ENCODE measurements at places on chromosomes 5 and 9.

GRCh38 chr5:177027665-177028064 lies 5.2 kb downstream of the ZNF346 start:
- DNase-seq, result no peak

DNA sequence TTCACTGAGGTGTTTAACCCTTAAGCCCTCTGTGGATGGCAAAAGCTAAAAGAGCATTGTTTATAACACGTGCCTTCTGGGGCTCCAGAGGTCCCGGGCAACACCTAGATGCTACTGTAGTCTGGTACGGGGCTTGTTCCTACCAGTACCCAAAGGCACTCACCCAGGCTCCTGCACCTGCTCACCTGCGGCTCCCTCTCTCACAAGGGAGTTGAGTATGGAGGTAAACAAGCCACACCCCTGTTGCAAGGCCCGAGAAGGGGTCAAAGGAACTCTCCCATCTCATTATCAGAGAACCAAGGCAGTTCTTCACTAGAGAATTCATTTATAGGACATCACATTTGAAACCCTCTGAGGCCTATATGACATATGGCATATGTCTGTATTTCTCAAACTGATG lies 53.4 kb upstream of the IL6ST start:
- DNase-seq, result no peak

GRCh38 chr9:114180696-114181606 lies 25.6 kb downstream of the COL27A1 start:
- DNase-seq, result no peak

DNA sequence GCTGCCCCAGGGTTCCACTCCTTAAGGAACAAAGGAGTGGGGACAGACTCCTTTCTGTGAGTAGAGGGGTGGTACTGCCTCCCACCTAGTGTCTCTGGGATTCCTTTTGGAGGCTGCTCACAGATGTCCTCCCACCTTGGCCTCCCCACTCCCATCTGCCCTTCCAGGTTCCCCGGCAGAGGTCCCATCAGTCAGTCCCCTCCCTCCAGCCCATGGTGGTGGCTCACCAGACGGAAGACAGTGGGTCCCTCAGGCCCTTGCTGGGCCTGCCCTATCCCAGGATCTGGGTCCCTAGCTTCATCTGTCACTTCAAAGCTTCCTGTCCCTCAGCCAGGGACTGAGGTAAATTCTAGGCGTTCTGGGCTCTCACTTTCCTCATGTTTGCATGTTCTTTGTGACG lies 35.6 kb upstream of the NEK6 start:
- no peak for DNase-seq

- no peak for DNase-seq
These were observed at the start of gene LCN10 for GRCh38 chr9:136742591-136743391. Gene LCN10, minus strand, starts transcription at chr9:136742940. Its CDS starts 37 bp downstream, at chr9:136742903.

- no peak for DNase-seq
These were observed 5.8 kb downstream of the UNC5A start for GRCh38 chr5:176816043-176816745.

GRCh38 chr5:150625831-150626746 lies 14.4 kb upstream of the SYNPO start:
- DNase-seq, result no peak

GRCh38 chr5:172283020-172283861 lies at the start of gene UBTD2:
Gene UBTD2, minus strand, starts transcription at chr5:172283764. Its CDS starts 99 bp downstream, at chr5:172283665.
- peak; percentile 53 for DNase-seq

- no peak for DNase-seq
These were observed 37.2 kb downstream of the RXRA start for GRCh38 chr9:134363450-134363849.

DNA sequence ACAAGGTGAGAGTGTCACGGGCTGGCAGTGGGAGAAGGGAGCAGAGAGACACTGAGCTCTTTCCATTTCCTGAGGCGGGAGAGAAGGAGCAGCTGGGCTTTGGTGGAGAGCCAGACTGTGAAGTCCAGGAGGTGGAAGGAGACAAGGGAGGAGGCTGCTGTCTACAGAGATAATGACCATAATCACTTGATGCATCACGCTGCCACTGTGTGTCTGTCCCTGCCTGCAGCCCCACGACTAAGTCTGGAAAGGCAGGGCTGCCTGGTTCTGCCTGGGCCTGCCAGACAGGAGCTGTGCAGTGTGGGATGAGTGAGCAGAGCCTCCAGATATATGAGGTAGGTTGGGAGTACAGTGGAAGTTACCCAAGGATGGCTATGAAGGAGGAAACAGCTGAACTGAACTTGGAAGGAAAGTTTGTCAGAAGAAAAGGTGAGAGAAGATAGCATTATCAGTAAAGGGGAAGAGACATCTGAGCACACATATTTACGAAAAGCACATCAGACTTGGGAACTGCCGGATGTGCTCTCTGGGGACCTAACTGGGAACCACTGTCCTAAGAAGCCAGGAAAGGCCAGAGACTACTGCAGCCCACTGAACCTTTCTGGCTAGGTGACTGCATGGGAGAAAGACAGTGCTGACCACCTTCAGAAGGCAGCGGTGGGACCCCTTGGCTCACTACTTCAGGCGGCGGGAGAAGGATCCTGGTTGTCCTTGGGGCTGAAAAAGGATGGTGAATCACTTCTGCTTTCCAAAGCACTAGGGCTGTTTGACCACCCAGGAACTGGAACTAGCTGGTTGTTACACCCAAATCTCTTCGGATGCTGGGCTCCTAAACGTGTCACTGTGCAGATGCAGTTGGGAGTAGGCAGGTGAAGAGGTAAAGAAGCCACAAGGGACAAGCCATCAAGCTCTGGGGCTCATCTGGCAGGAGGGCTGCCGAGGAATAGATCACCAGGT lies 12.8 kb upstream of the DDX41 start:
- no peak for DNase-seq

GRCh38 chr5:113122053-113122452 lies 145.5 kb downstream of the DCP2 start:
- no peak for DNase-seq

GRCh38 chr9:114678795-114679194 lies 3.2 kb downstream of the TEX48 start:
- no peak for DNase-seq

DNA sequence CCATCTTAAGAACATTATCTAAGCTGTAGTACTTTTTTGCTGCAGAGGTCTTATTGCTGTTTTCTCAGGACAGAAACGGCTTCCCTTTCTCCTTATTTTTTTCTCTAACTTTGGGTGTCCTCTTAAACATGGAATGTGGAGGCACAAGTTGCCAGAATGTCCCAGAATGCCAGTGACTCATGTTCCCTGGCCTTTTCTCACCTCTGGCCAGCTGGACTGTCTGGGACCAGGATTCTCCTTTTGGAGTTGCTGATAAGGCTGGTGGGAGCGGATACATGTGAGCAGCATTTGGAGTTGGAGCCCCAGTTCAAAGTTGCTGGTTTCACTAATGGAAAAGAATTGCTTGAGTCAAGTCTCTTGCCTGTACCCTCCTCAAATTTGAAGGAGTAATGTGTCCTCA lies 112.8 kb downstream of the ARHGAP26 start:
- DNase-seq, result no peak

- no peak for DNase-seq
These were observed 396.2 kb downstream of the ZSWIM6 start for GRCh38 chr5:61728287-61728686.

DNA sequence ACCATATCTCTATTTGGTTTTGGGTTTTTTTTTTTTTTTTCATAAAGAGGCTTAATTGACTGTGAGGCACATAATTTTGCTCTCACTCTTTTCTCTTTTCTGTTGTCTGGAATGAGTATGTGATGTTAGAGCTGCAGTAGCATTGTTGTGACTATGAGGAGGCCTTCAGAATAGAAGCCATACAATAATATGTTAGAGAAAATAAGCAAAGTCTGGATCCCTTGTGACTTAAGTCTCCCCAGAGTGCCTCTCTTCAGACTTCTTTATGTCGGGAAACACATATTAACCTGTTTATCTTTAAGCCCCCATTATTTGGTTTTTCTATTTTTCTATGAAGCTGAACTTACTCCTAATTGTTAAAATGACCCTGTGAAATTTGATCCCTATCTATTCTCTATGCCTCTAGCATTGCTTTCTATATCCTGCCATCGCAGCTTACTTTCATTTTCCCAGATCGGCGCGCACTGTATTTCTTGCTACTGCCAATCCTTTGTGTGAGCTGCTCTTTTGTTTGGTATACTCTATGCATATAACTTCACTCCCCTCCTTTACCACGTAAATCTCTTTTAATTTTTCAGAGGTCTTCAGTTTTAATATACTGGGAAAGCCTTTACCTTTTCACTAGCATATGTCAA lies 372.5 kb upstream of the KCNN2 start:
- DNase-seq, result no peak

DNA sequence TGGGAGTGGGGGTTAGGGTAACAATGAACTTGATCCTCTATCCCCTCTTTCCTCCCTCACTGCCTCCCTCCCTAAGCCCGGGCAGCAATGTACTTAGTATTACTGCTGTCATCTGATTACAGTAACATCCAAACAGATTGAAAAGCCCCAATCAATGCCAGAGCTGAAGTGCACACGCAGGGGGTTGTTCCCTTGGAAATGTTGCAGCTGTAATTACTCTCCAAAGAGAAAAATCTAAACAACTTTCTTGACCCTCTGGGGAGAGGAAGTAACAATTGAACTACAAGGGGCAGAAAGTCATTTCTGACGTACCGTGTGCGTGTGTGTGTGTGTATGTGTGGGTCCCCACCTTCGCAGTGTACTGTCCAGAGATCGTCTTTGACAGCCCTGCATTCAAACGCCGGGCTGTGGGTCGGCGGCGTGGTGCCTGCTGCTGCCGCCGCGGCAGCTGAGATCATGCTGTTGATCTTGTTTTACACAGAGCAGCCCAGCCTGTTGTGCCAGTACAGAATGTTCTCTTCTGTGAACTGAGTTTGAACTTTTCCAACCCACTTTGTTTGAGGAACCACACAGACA lies 66.0 kb upstream of the KLF9 start:
- DNase-seq, result no peak

DNA sequence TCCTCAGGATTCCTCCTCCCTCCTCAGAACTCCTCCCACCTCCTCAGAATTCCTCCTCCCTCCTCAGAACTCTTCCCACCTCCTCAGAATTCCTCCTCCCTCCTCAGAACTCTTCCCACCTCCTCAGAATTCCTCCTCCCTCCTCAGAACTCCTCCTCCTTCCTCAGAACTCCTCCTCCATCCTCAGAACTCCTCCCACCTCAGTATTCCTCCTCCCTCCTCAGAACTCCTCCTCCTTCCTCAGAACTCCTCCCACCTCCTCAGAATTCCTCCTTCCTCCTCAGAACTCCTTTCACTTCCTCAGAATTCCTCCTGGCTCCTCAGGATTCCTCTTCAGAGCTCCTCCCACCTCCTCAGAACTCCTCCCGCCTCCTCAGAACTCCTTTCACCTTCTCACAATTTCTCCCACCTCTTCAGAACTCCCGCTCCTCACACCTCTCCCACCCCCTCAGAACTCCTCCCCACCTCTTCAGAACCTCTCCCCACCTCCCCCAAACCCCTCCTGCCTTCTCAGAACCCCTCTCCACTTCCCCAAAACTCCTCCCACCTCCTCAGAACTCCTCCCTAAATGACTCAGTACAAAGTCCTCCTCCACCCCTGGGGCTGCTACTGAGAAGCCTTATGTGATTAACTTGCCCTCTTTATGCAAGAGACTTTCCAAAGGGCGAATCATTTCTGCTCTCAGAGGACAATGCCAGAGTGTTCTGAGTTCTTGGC lies 23.2 kb downstream of the SLC46A2 start:
- no peak for DNase-seq

GRCh38 chr5:32707418-32707997 lies 3.6 kb upstream of the NPR3 start:
- no peak for DNase-seq

Measured in stimulated activated CD4-positive, alpha-beta T cell treated with anti-CD3 and anti-CD28 coated beads, Interleukin-15, amount 100 ng/mL, for 1 hour (primary cell).